ENCODE measurements at places on chromosomes 3 and 15.

- no peak for DNase-seq
Observed at GRCh38 chr15:81253846-81254245, 57.2 kb downstream of the IL16 start.

GRCh38 chr3:105869531-105869833 lies 670 bp upstream of the CBLB start:
- no peak for DNase-seq

GRCh38 chr3:120472121-120472844 lies 21.5 kb upstream of the FSTL1 start:
- no peak for DNase-seq

DNA sequence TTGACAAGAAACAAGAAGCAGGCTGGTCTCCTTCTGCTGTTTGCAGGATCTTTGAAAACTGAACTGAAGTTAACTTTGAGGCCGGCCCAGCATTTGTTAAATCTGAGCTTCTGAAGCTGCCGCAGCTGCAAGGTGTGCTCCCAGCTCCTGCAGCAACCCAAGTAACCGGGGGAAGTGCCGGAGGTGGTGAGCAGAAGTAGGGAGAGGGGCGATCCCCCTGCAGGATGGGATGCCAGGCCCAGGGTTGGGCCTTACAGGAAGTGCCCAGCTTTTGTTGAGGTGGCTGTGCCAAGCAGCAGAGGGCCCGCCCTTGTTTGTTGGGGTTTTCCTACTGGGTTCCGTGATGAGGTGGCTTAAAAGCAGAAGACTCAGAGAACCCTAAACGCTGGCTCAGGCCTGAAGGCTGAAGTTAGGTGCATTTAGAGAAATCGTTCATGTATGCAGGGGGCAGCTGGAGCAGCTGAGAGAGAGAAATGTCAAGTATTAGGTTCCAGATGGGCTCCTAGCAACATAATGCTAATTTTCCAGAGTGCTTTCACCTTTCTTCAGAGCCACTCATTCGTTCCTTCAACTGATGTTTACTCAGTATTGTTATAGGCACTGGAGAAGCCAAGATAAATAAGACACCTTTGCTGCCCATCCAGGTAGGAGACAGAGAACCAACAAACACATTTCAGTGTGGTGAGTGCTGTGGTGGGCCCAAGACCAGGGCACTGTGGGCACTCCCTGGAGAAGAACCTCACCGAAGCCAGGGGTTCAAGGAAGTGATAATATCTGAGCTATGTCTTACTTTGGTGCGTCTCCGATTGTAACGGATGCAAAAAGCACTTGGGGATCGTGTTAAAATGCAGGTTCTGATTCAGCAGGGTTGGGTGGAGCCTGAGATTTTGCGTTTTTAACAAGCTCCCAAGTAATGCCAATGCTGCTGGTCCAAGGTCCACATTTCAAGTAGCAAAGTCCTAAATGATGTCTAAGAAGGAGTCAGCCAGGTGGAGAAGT lies 42.2 kb upstream of the PLCL2 start:
- DNase-seq = peak; percentile 24

GRCh38 chr3:64921281-64922065 lies 233.7 kb upstream of the ADAMTS9 start:
- DNase-seq = no peak

GRCh38 chr15:37134699-37135131 lies 34.4 kb upstream of the MEIS2 start:
- no peak for DNase-seq

DNA sequence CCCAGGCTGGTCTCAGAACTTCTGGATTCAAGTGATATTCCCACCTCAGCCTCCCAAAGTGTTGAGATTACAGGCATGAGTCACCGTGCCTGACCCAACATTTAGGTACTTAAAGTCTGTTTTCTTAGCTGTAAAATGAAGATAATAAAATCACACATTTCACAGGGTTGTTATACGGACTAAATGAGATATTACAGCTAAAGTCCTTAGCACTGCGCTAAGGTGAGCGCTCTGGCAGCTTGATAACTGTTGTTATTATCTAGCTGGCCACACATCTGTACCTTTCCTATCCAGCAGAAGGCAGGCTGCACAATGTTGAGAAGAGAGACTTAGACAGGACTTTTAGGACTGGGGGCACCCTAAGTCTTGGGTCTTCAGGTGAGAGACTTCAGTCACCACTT lies 2.7 kb upstream of the LIPH start:
- DNase-seq = no peak

- no peak for DNase-seq
Observed at GRCh38 chr3:171680726-171681411, 129.4 kb downstream of the PLD1 start.

DNA sequence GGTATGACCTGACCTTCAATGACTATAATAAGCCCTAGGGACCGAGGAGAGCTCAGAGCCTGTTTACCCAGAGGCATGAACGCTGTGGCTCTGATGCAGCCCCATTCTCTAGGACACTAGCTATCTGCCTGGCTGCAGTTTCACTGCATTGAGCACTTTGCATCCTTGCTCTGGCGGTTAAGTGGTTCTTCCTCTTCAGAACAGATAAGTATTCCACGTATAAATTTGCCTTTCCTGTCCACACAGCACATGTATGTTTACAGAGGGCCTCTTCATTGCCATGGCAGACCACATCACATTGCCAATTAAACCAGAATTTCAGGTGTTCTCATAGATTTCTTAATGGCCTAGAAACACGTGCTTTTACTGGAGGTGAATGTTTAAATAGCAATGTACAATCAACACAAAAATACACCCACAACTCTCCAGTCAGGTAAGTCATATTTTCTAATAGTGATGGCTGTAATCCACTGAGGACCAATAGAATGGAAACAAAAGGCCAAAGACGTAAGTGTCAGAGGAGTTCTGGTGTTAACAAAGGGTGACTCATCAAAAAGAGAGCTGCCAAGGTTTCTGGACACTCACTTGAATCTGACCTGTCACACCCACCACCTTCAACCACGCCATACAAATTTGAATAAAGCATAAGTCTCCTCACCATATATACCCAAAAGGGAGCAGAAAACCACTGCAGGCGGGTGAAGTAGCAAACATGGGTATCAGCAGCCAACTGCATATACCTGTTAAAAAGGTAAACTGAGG lies 553.4 kb downstream of the OCA2 start:
- no peak for DNase-seq

DNA sequence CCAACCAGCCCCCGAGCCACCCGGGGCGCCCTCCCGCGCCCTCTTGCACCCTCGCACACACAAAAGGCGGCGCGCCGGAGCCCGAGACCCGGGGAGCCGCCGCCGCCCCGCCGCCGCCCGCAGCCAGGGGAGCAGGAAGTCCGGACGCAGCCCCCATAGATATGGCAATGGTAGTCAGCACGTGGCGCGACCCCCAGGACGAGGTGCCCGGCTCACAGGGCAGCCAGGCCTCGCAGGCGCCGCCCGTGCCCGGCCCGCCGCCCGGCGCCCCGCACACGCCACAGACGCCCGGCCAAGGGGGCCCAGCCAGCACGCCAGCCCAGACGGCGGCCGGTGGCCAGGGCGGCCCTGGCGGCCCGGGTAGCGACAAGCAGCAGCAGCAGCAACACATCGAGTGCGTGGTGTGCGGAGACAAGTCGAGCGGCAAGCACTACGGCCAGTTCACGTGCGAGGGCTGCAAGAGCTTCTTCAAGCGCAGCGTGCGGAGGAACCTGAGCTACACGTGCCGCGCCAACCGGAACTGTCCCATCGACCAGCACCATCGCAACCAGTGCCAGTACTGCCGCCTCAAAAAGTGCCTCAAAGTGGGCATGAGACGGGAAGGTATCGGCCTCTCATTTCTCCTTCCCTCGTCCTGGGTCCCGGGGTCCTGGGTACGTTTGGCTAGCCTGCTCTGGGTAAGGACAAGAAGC lies 1.6 kb downstream of the NR2F2 start:
- DNase-seq = no peak

DNA sequence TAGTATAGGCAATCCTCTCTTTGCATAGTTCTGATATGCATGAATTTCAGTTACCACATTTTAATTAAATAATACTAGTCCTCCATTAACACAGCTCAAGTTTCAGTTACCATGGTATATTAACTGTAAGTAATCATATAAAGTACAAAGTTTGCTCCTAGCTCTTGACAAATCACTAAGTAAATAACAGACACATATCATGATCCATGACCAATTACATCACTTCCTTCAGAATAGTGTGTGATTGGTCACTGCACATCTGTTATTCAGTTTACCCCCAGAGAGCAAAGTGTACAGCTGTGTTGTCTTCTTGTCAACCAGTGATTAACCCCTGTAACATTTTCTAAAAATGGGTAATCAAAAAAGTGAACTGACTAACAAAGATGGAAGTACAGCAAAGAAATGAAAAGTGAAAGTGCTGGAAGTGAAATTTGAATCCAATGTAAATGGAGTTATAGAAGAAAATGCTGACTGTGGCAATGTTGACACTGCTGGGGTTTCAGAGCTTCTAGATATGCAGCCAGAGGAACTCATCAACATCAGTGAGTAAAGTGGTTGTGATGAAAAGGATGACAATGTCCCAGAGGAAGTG lies 30.2 kb upstream of the LEKR1 start:
- no peak for DNase-seq

- no peak for DNase-seq
Observed at GRCh38 chr15:36645106-36645505, 65.7 kb downstream of the CDIN1 start.

GRCh38 chr15:22973286-22973685 lies 6.9 kb downstream of the CYFIP1 start:
- no peak for DNase-seq

GRCh38 chr15:67166280-67167009 lies 88.0 kb downstream of the AAGAB start:
- no peak for DNase-seq

- DNase-seq = no peak
Observed at GRCh38 chr3:53618524-53618906, 124.1 kb downstream of the CACNA1D start.

GRCh38 chr3:150278843-150279381 lies 129.2 kb upstream of the TSC22D2 start:
- DNase-seq = no peak

GRCh38 chr15:90660195-90660998 lies 56.7 kb upstream of the BLM start:
- peak; percentile 24 for DNase-seq

- no peak for DNase-seq
Observed at GRCh38 chr15:54033869-54034458, 55.7 kb downstream of the UNC13C start.

- no peak for DNase-seq
Observed at GRCh38 chr3:183797996-183798395, 27.4 kb downstream of the MAP6D1 start.

DNA sequence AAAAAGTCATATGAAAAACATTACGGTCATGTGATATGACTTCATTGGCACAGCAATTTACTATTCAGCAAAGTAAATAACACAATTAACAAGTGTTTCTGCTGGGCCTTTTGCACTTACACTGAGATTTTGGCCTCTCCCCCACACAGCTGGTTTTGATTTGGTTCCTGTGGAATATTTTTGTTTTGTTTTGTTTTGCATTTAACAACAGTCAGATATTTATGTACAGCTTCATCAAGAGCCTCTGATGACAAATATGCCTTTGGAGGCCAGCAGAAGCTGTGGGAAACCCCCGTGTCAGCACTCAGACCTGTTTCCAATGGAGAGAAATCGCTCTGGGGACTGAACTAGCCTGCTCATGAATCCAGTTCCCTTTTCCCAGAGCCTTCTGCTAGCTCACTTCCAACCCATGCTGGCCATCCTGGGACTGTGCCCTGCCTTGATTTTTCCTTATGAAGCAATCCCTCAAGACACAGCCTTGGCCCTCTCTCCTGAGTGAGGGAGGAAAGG lies 161.9 kb downstream of the ATG7 start:
- DNase-seq = no peak

GRCh38 chr3:28114893-28115292 lies 126.5 kb upstream of the CMC1 start:
- no peak for DNase-seq

- no peak for DNase-seq
Observed at GRCh38 chr3:54376939-54377578, 254.7 kb downstream of the CACNA2D3 start.

GRCh38 chr3:42635111-42635510 lies 18.4 kb upstream of the ZBTB47 start:
- no peak for DNase-seq

DNA sequence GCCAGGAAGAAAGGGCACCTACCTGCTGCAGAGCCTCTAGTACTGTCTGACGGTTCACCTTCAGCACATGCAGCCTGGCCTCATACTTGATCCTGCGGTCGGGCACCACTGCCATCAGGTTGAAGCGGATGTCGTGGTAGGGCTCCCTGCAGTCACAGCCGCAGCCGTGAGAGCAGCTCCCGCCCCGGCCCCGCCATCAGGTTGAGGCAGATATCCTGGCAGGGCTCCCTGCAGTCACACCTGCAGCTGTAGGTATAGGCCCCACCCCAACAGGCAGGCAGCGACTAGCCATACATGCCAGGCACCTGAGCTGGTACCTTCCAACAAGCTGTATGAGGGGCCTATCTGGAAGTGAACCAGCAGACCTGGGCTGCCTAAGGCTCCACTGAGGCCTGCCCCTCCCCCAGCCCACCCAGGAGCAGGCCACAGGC lies 38.7 kb downstream of the SEMA3G start:
- DNase-seq = no peak

GRCh38 chr3:1195947-1196346 lies 103.1 kb downstream of the CNTN6 start:
- DNase-seq = no peak

- DNase-seq = no peak
Observed at GRCh38 chr3:107271787-107272387, 105.4 kb upstream of the CCDC54 start.

DNA sequence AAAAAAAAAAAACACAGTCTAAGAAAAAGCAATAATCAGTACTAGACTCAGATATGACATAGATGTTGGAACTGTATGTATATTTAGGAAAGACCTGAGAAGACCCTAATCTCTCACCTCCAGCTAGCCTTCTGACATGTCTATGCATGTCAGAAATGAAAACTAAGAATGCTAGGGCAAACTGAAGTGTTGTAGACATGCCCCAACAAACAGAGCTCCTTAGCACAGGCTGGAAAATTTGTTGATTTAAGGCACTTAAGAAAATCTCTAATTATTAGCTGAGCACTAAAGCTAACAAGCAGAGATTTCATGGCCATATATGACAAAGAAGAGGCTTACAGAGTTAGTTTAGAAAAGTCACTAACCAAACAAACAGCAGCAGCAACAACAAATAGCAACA lies 45.5 kb upstream of the PRSS50 start:
- no peak for DNase-seq

- DNase-seq = no peak
Observed at GRCh38 chr15:58313810-58314592, 117.8 kb upstream of the LIPC start.

DNA sequence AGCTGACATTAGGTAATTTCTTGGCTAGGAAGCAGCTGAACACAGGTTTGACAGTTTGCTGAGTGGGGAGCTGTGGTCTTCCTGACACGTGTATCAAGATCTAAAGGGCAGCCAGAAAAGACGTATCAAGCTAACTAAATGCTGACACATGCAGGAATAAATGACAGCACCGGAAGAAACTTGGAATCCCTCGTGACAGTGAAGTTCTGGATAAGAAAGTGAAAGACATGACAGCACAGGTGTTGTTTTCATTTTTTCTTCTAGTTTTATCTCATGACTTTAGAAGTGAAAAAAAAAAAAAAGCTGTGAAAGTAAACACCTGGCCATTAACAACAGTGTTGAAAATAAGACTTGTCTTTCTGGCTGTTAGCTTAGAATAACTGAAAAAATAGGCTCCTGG lies 48.7 kb downstream of the FGF7 start:
- no peak for DNase-seq

GRCh38 chr3:4350789-4351163 lies 47.6 kb downstream of the SETMAR start:
- DNase-seq = peak; percentile 23

GRCh38 chr3:15434756-15435155 lies 7.4 kb downstream of the EAF1 start:
- DNase-seq = no peak

GRCh38 chr3:118487734-118488133 lies 546.9 kb downstream of the IGSF11 start:
- no peak for DNase-seq
